Right renal pelvis (tissue), 4 donors: ENCODE measurements at places on chromosomes 7 and 10.

DNA sequence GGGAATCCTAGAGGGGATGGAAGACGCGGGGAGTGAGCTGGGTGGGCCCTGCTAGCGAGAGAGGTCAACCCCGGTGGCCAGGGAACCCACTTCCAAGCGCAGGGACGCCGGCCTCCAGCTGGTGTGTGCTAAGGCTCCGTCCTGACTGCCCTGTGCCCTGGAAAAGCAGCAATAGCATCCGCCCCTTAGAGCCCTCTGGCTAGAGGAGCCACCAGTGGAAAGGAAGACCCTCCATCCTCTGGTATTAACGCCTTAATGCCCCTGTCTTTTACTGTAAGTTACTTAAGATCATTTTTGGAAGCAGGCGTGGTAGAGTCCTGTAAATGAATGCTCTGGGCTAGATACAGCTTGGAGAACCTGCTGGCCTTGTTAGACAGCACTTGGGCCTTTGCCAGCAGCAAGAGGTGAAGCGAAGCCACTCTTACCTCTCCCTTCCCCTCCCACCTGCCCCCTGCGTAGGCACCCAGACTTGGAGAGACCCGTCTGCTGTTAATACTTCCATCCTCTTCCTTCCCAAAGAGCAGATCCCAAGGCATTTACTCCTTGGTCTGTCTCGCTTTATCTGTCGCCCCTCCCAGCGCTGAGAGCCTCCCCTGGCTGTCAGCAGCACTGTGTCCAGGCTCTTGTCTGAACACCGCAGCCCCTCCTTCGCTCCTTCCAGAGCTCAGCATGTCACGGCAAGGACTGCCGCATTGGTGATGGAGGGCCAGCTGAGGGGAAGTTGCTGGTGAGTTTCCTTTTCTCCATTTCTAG, 4.6 kb downstream of the REPIN1 start:
- DNase-seq: no peak

DNA sequence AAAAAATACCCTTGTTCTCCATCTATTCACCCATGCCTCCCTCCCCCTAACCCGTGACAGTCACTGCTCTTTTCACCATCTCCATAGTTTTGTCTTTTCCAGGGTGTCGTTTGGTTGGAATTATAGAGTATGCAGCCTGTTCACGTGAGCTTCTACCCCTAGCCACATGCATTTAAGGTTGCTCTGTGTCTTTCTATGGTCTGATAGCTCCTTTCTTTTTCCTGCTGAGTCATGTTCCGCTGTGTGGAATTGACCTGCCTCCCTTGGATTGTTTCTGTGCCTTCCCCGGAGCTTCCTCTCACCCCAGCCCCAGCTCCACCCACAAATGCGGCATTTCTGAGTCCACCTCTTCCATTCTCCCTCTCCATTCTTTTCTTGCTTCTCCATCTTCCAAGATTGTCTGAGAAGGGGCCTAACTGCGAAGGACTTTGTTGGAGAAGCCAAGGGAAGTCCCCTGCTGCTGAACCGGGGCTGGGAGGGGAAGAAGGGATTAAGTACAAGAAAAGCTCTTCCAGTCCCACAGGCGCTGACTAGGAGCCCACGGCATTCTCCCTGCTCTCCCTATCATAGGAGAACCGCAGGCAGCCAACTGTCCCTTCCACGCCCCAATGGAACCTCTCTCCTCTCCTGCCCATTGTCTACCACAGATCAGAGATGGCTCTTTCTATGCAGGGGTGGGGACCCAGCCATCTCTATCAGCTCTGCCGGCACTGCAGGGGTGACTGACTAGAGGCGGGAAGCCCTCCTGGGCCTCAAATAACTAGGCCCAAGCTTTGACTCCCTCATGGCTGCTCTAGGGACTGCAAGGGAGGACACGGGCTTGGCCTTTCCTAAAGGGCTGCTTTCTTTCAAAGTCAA, 87.5 kb upstream of the ANLN start:
- DNase-seq: no peak

DNA sequence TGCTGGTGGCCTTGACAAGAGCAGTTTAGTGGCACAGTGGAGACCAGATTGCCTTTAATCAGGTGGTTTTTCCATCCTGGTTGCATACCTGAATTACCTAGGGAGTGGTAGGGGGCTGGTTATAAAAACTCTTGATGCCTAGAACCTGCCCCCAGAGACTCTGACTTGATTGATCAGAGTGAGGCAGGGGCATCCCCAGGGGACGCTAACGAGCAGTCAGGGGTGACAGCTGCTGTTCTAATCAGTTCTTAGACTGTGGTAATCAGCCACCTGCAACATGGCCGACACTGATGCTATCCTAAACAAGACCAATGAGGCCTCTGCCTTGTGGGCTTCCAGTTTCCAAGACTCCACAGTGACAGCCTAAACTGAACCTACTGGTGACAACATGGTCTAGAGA, 2.0 kb upstream of the OPALIN start:
- no peak for DNase-seq

GRCh38 chr10:87667493-87667892, 7.8 kb downstream of the PAPSS2 start:
- no peak for DNase-seq

- DNase-seq: no peak
Observed at GRCh38 chr10:44132361-44133289, 252.3 kb downstream of the CXCL12 start.

- no peak for DNase-seq
Observed at GRCh38 chr7:101969997-101970585, 152.7 kb downstream of the CUX1 start.

- DNase-seq: no peak
Observed at GRCh38 chr7:53325061-53325460, 289.6 kb downstream of the POM121L12 start.

DNA sequence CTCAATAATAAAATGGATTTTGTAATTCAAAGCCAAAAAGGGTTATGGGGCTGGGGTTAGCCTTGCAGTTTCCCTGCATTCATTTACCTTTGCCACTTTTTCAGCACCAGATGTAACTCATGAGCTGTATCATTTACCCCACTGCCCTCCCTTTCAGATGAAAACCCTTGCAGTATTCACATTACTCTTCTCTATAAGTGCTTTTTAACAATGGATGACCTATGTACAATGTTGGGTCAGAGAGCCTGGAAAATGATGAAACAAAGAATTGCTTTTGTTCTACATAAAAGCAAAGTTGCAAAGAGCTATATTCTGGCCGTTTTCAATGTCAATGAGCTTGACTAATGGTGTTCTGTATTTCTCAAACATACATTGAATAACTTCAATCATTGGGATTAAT, 189.7 kb downstream of the TMEM26 start:
- no peak for DNase-seq

DNA sequence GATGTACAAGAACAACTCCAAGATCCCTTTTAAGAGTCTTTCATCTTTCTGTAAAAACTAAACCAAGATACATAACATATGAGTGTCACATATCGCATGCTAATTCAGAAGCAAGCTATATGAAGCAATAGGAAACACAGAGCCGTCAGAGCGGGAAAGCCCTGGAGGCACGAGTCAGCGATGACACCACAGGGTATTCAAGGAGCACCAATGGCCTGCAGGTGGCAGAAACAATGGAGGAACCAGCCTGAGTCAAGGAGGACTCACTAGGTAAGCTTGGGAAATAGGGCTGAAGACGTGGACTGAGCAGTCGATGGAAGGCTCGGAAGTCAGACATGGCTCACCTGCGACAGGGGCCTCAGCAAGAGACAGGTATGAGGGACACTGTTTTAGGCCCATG, 214.4 kb downstream of the FAM107B start:
- DNase-seq: no peak

- DNase-seq: no peak
Observed at GRCh38 chr7:147896121-147896520, 694.4 kb upstream of the C7orf33 start.

DNA sequence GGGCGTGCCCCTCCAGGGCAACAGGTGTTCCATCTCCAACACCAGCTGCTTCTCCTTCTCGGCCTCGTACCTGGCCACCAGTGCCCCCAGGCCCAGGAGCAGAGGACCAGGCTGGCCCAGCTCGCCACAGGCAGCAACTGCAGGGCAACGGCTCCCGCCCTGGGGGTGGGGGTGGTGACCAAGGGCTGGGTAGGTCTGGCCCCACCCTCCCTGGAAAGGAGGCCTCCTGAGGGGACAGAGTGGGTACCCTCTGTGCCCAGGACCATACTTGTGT, 22.1 kb upstream of the DRGX start:
- DNase-seq: no peak

- no peak for DNase-seq
Observed at GRCh38 chr10:49047128-49047639, 68.1 kb downstream of the VSTM4 start.

DNA sequence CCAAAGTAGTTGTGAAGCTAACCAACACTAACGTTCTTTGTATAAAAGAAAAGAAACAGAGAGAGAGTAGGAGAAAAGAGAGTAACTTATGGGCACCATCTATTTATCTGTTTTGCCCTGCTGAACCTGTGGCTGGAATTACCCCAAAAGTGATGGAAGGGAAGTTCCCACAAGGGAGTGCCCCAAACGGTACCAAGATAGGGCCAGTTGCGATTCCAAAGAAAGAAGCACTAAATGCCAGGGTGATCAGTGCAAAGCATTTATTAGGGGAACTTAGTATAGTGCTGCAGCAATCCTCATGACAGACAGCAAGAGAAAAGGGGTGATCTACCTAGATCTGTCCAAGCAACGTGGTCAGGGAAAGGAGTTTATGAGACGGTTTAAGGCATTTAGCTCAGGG, 190.2 kb downstream of the SORCS3 start:
- no peak for DNase-seq

- DNase-seq: no peak
Observed at GRCh38 chr7:20201380-20201779, 15.8 kb downstream of the MACC1 start.

DNA sequence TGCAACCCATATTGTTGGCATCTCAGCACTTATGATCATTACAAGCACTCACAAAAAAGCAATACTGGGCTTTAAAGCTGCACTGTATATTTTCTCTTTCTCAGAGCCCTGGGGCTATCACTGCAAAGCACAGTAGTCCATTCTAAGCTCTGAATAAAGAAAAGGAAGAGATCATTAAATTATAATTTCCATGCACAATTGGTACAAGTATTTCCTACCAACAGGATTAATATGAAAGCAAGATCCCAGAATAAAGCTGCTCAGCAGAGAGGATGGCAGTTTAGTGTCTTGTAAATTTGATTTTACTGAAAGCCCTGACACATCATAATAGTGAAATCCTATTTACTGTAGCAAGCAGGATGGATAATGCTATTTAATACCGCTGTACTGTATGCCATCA, 205.3 kb downstream of the CHCHD3 start:
- DNase-seq: no peak

DNA sequence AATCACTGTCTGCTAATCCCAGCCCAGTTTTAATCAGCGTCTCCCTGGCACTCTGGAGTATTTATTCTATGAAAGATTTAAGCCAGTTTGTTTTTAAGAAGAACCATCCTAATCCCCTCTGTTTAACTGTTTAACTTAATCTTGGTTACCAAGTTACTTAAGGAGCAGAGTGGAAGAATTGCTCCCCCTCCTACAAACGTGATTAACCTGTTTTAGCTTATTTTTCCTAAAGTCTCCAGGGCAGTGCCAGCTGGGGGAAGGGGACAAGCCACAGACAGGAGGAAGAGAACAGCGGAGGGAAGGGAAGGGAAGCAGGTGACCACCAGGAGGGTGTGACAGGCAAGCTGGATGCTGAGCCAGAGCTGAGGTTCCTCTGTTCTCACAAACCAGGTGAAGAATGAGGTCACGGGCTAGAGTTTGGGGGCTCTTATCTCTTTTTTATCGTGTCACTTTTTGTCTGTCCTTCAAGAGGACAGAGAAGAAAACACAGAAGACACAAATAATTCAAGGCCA, 1.7 kb downstream of the SLC13A4 start:
- DNase-seq: no peak

DNA sequence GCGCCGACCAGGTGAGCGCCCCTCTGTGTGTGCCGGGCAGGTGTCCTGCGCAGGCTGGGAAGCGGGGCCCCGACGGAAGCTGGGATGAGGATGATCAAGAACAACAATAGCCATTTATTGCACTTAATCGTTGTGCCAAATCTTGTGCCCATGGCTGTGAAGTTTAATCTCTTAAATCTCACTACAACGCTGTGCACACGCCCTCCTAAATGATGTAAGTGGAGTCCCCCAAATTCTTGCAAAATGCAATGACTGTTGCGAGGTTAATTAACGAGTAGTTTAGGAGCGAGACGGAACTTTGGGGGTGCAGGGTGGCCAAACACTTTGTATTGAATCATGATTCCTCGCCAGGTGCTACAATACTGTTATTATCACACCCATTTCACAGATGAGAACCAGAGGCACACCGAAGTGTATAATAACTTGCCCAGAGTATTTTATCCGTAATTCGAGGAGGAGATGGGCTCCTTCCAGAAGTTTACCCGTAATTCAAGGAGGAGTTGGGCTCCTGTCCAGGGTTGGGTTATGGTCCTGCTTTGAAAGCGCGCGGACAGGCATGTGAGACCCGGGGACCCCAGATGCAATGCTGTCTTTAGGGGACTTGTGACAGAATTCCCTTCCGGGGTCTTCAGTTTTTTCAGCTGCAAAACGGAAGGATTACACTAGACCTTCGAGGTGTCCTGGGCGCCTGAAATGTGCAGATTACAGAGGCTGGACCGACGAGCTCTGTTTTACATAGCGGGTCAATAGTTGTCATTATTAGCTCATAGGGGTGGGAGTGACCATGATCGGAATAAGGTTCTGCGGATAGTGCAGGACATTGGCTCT, 1.0 kb downstream of the FFAR4 start:
- DNase-seq: no peak

DNA sequence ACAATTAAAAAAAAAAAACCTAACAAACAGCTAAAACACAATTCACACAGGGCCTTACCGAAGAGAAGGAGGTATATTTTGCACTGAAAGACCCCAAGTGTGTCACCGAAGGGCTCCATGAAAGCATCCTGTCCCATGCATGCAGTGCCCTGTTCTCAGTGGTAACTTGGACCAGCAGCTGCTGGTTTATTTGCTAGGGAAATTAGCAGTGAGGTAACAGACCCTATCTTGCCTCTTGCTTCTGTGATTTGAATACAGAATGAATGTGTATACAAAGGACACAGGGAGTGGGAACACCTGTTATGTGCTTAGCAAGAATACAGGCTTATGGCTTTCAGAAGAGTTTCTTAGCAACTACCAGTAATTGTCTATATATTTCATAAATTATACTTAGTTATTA, at the start of gene HEPACAM2:
Gene HEPACAM2 (minus strand): TSS at position 160 of the 400 bp plus-strand sequence.
- no peak for DNase-seq

DNA sequence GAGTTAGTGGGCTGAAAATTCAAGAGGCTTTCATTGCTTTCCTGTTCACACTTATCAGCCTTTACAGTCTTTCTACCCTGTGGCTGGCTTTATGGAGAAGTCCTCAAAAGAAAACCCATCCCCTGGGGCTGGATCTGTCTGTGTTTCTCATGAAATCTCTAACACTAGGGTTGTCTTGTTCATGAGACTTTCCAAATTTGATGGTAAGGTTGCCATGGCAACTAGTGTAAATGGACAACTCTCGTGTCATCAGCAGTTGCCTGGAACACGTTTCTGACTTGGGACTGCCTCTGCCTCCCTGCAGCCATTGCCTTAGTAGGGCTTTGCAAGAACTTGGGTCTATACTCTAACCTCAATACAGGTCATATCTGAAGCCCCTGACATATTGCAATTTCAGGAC, 35.8 kb upstream of the PLPP4 start:
- no peak for DNase-seq

GRCh38 chr10:30542895-30543288, 86.7 kb downstream of the LYZL2 start:
- DNase-seq: no peak
